ENCODE measurements at places on chromosomes 12 and 14.

DNA sequence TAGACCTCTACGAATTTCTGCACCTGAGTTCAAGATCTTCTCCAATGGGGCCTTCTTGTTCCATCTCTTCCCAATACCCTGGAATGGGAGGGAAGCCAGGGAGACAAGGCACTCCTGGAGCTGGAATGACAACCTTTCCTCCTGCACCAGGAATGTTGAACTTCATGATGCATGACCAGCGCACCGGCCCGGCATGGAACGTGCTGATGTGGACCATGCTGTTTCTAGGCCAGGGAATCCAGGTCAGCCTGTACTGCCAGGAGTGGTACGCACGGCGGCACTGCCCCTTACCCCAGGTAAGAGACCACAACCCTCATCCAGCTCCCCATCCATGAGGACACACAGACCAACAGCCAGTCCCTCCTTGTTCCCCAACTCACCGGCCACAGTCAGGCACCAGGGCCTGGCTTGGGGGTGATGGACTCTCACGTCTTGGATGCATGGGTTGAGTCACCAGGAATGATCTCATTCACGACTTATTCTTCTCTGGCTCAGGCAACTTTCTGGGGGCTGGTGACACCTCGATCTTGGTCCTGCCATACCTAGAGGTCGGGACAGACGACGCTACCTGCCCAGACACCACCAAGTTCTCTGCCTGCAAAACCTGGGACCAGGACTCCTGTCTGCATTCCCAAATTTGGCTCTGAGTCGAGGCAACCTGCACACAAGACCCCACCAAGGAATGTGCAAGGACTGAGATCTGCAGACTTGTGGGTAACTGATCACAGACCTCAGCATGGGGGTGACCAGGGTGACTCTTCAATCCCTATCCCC, 20.5 kb downstream of the SOAT2 start:
- no peak for DNase-seq

GRCh38 chr14:83779266-83779665, 1750.7 kb upstream of the FLRT2 start:
- DNase-seq = no peak

DNA sequence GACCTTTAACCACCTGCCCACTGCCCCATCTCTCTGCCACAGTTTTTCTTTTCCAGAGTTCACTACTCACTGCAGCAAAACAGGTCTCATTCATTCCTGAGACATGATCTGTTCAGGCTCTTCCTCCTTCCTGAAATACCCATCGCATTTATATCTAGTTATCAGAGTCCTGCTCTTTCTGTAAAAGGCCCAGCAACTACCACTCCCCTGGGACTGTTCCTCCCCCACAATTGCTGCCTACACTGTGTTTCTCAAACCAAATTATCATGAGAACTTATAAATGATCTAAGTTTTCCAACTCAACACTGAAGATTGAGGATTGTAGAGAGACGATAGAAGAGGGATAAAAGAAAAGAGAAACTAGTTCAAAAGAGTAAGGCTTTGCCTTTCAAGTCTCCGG, 40.8 kb upstream of the EPS8 start:
- no peak for DNase-seq

DNA sequence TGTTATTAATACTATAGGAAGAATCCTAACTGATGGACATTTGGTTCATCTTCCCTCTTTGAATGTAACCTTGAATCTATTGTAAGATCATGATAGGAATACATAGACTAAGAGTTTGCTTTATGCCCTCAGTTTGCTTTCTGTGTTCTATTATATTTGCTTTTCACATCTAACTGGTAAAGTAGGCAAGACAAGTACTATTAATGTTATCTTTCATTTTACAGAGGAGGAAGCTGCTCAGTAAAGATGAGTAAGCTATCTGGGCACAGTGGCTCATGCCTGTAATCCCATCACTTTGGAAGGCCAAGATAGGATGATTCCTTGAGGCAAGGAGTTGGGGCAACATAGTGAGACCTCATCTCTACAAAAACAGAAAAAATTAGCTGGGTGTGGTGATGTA, 103.0 kb downstream of the TMTC2 start:
- no peak for DNase-seq

- DNase-seq = no peak
Measured at GRCh38 chr12:111558107-111558376, 41.1 kb downstream of the ATXN2 start.

DNA sequence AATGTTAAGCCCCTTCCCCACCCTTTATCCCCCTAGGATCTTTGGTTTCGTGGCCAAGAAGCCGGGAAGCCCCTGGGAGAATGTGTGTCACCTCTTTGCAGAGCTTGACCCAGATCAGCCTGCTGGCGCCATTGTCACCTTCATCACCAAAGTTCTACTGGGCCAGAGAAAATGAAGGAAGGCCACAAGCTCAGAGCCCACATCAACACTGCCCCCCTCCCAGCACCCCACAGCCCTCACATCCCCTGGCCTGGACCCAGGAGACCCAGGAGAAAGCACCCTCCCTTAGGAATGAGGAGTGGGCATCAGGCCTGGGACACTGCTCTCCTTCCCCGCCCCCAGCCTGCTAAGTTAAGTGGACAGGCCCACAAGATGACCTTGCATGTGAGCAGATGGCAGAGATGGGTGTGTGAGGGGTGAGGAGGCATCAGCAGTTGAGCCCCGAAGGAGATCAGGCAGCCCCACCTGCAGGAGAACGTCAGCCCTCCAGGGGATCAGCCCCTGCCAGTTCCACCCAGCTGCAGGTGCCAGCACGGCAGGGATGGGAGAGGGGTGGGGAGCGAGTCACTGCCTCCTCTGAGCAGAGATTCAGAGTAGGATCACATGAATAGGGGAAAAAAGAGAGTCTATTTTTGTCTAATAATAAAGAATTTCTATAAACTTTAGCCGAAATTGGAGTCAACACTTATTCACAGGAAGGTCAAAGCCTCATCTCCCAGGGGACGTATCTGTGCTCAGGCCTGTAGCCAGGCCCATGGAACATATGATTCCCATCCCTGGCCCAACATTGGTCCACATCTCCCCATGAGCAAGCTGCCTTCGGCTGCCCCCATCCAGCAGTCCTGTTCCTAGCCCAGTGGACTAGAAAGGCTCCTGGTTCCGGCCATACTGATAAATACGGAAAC, 14.1 kb downstream of the TNS2 start:
- DNase-seq = no peak

DNA sequence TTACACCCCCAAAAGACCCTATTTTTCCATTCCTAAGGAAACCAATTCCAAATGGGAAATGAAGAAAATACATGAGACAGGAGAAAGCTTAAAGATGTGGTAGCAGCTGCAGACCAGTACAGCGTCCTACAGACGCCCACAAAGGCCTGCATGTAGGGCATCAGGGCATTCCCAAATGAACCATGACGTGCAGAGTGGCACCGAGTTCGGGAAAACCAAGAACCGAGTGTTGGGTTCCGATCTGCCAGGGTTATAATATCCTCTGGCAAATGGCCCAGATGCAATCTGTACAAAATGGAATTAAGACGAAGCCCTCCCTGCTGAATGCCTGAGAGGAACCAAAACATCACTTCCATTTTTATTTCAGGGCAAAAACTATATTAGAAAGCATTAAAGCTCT, 34.4 kb upstream of the SELPLG start:
- no peak for DNase-seq

DNA sequence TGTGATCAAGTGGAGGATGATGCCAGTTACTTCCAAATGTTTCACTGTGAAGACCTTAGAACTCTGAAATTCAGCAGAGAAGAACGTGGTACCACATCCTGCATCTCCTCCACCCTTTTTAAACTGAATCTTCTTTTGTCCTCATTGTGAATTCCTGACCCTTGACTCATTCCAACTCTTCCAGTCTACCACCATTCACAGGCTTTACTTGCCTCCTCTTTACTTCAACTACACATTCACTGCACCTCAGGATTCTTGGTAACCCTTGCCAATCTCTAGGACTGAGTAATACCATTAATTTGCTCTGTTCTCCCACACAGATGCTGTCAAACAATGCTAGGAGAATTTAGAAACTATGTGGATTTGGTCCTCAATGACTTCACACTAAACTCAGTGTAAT, 37.3 kb downstream of the PPP1R12A start:
- no peak for DNase-seq

DNA sequence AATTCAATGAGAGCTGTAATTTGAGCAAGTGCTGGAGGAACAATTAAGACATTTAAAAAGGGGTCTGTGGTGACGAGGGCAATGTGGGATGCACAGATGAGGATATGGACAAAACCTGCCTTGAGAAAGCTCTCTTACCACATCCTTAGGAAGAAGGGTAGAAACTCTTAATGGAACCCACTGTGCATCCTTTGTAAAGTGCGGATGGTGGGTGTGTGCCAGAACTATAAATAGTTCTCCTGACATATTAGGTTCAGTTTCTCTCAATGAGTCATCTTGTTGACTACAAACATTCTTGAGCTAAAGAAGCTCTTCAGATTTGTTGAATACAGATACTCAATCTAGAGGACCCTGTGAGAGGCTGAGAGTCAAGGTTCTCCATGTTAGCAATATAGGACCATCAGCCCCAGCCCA, 106.1 kb upstream of the ANO4 start:
- DNase-seq = no peak

DNA sequence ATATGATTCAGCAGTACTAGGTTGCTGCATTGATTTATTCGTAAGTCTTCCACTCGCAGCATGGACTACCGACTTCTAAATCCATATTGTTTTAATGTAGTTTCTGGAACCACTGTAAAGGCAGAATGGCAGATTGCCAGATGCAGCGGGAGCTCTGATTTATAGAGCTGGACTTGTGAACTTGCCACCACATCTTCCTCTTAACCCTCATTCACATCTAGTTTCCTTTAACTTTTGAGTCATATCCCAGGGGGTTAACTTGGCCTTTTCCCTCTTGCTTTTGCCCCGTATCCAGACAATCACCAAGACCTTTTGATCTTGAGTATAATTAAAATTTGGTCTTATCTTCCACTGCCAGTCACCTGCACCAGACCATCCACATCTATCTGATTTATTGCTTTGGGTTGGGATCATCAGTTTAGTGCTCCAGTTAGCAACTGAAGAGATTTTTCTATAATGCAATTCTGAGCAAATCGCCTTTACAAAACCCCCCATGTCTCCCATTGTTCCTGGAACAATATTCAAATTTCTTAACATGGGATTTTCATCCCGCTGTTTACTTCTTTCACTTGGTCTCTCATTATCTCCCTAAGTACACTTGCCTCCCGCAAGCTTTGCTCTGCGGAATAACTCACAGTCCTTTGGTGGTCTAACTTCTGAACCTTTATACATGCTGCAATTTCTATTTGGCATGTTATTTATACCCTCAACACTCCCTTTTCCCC, 130.5 kb downstream of the ACSS3 start:
- DNase-seq = no peak

DNA sequence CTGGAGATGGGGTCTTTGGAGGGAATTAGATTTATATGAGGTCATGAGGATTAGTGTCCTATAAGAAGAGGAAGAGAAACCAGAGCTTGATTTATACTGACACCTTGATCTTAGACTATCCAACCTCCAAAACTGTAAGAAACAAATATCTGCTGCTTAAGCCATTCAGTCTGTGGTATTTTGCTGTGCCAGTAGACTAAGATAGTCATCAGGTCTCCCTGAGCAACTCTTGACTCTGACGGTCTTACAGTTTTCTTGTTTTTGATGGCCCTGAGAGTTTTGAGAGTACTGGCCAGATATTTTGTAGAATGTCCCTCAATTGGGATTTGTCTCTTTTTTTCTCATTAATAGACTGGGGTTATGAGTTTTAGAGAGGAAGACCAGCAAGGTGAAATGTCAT, 51.7 kb downstream of the TSHR start:
- no peak for DNase-seq

- no peak for DNase-seq
Measured at GRCh38 chr14:74549588-74549987, 56.0 kb downstream of the ISCA2 start.

DNA sequence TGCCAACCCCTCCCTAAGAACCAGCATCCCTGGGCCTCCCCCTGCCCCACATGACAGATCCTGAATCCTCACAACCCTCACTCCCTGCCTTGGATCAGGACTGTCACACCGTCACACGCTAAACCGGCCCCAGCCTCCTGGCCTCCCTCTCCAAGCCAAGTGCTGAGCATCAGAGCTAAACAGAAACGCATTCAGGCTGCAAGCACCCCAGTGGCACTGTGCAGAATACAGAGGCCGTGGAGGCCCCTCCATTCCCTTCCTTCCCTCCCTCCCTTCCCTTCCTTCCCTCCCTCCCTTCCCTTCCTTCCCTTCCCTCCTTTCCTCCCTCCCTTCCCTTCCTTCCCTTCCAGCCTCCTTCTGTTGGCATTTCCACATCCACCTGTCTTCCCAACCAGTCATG, 12.6 kb downstream of the POLE start:
- no peak for DNase-seq

DNA sequence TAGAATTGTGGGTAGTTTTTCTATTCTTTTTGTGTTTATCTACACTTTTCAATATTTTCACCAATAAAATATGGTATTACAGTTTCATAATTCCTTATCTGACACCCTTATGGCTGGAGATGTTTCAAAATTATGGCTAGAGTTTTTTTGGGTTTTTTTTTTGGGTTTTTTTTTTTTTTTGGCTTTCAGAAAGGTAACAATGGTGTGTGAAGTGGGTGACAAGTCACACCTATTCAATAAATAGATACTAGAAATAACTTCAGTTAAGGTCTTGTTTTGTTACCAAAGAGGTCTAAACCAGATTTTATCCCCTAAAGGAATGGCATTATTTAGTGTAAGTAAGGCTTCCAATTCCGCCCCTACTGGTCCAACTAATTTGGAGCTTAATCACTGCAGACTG, 19.5 kb downstream of the SPPL3 start:
- DNase-seq = no peak

GRCh38 chr12:95173392-95174251, 43.6 kb downstream of the FGD6 start:
- no peak for DNase-seq

GRCh38 chr12:90677055-90677454, 277.9 kb downstream of the CCER1 start:
- DNase-seq = no peak

Measured in activated naive CD4-positive, alpha-beta T cell (primary cell).